NCI-H82 (cell line): ENCODE measurements at places on chromosomes 5 and 9.

DNA sequence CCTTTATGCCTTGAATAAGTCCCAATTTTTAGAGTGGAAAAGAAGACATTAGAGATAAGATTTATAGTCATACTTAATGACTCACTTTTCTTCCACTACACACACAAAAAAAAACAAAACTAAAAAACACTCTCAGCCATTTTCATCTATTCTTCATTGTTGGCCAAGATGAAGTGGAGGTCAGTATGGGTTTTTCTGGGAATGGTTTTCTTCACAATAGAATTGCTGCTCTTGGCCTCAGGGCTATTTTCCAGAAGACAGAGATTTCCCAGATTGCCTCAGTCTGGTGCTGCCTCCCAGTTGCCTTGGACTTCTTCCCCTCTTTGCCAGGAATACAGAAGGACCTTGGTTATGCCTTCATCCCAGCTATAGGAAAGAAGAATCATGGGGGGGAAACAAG lies 463.7 kb downstream of the TMEM232 start:
- DNase-seq: no peak

DNA sequence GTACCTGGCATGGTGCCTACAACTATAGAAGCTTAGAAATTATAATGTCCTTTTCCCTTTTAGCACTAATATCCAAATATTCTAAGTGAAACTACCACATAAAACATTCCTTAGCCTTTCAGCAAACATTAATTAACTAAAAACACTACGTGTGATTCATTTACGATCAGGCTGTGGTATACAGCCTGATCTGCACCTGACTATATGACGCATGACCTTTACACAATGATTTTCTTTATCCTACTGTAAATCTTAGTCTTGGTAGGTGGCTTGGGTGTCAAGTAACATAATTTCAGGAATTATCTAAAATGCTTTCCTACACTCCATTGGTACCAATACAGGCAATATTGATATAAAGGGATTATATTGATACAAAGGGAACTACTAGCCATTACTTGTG lies 686.7 kb downstream of the DTWD2 start:
- no peak for DNase-seq

GRCh38 chr5:125043781-125044391 lies 297.4 kb upstream of the ZNF608 start:
- peak; percentile 5 for DNase-seq

- no peak for DNase-seq
Observed at GRCh38 chr5:22076586-22076985, 776.6 kb downstream of the CDH12 start.

- no peak for DNase-seq
Observed at GRCh38 chr5:119316086-119316485, 39.7 kb upstream of the TNFAIP8 start.

- peak; percentile 39 for DNase-seq
Observed at GRCh38 chr5:132225165-132226032, 2.3 kb downstream of the P4HA2 start.

- no peak for DNase-seq
Observed at GRCh38 chr5:22050931-22051330, 802.2 kb downstream of the CDH12 start.

DNA sequence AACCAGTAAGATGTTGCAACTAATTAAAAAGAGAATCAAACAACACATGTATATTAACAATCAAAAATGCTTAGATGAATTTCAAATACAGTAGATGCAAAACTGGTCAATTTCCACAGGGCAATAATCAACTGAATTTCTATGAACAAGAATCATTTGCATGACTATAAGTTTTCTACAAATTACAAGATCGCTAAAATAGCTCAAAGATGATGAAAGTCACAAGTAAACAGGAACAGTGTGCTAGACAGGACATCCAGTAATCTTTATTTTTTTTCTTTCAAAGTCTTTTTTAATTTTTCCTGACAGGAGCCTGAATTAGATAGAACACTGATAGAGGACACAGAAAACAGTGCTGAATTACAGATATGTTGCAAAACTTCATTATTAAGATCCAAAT lies 608.2 kb upstream of the DAB2 start:
- no peak for DNase-seq

- DNase-seq: no peak
Observed at GRCh38 chr9:78994471-78994870, 577.3 kb upstream of the TLE4 start.

DNA sequence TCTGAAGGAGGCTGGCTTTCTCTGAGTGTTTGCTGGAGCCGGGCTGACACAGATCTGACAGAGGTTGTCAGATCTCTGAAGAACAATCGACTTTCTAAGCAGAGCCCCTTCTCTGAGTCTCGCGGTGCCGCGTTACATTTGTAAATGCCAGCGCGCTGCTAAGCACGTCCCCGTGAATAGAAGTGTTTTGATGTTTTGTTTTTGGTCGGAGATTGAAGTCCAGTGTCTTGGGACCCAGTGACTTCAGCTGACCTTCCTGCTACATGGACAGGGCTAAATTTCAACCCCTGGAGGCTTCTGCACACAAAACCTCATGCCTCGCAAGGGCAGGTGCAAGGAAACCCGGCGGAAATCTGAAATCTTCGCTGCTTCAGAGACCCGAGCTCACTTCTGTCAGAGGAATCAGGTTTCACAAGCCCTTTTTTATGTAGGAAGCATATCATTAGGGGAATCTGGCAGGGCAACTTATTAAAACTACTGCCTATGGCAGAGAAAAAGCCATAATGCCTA lies 27.2 kb downstream of the NEUROG1 start:
- peak; percentile 37 for DNase-seq

DNA sequence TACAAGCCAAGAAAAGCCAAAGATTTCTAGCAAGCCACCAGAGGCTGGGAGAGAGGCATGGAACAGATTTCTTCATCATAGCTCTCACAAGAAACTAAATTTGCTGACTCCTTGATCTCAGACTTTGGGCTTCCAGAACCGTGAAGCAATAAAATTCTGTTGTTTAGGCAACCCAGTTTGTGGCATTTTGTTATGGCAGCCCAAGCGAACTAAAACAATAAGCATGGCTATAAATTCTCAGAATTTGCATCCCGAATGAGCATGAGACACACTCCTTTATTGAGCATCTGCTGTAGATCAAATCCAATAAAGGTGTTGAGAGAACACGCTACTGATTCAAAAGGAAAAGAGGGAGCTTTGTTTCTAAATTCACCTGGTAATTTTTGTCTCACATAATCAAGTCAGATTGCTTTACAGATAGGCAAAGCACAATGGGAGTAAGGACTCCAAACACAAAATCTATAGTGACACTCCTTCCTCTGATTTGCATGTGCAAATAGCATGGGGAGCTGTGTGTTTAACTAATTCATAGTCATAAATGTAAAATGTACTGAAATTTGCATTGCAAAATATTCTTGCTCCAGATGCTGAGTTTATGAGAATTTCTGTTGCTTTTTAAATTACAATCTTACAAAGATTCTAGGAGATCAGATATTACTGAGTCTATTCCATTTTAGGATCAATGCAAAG lies 308.7 kb downstream of the MED10 start:
- DNase-seq: no peak

GRCh38 chr9:20112205-20112783 lies 323.5 kb upstream of the SLC24A2 start:
- DNase-seq: no peak

- DNase-seq: no peak
Observed at GRCh38 chr9:75448281-75448680, 360.0 kb downstream of the OSTF1 start.

GRCh38 chr5:38678076-38678475 lies 121.6 kb upstream of the LIFR start:
- no peak for DNase-seq

DNA sequence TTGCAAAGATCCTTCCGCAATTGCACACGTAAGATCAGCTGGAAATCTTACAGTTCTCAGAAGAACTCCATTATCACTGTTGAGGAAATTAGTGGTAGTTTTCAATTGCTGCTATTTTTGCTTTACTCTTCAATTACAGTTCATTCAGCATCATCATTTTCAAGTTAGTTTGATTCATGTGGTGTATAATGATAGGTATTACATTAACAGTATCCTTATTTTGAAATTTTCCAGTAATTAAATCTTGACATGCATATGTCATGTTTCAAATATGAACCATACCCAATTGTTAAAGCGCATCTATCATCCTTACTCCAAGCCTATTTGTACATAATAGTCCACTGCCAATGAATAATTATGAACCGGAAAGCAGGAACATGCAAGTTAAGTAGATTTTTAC lies 60.3 kb downstream of the NR6A1 start:
- DNase-seq: no peak

DNA sequence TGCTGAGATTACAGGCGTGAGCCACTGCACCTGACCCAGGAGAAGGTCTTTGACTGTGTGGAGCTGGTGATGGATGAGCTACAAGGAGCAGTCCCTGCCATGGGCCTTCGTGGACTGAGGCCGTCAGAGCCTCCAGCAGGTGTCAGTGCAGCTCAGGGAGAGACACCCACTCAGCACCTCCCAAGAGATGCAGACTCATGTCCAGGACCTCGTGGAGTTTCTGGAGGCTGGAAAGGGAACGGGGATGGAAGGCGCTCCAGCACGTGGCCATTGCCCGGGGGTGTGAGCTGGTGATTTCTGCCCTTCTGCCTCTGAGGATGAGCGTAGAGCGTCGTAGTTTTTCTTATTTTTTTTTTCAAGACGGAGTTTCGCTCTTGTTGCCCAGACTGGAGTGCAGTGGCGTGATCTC lies 9.5 kb downstream of the TOR4A start:
- DNase-seq: peak; percentile 88

DNA sequence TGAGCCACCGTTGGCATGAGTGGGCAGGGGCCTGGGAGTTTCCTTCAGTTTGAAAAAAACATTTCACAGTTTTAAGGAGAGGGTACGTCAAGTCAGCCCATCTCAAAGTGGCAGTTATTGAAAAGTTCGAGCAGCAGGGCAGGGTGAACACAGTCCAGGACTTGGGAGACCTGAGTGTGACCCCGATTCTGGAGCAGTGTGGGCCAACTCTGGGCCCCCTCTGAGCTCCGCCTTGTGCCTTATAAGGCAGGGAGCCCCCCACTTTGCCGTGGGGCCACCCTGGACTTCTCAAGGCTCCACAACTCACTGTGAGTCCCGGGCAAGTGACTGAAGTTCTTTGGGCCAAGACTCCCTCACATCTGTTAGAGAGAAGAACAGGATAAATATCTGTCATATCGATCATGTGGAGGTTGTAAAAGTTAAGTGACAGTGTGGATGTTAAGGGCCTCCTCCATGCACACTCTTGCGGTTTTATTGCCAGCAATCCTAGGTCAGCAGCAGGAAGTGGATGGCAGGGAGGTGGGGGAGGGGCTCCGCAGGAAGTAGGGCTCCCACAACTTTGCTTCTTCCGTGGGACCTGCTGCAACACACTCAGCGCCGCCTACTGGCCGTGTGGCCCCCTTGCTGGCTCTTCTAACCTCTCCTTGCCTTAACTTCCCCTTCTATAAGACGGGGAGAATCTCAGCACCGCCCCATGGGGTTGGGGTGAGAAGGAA lies 38.4 kb downstream of the HRH2 start:
- DNase-seq: peak; percentile 80

- DNase-seq: no peak
Observed at GRCh38 chr9:94861589-94862272, 135.2 kb downstream of the AOPEP start.

- no peak for DNase-seq
Observed at GRCh38 chr9:104606152-104606551, 725 bp upstream of the OR13C2 start.

- DNase-seq: peak; percentile 63
Observed at GRCh38 chr9:96203867-96204501, 98.0 kb downstream of the HSD17B3 start.

GRCh38 chr9:27618066-27618465 lies 44.8 kb upstream of the C9orf72 start:
- DNase-seq: no peak

DNA sequence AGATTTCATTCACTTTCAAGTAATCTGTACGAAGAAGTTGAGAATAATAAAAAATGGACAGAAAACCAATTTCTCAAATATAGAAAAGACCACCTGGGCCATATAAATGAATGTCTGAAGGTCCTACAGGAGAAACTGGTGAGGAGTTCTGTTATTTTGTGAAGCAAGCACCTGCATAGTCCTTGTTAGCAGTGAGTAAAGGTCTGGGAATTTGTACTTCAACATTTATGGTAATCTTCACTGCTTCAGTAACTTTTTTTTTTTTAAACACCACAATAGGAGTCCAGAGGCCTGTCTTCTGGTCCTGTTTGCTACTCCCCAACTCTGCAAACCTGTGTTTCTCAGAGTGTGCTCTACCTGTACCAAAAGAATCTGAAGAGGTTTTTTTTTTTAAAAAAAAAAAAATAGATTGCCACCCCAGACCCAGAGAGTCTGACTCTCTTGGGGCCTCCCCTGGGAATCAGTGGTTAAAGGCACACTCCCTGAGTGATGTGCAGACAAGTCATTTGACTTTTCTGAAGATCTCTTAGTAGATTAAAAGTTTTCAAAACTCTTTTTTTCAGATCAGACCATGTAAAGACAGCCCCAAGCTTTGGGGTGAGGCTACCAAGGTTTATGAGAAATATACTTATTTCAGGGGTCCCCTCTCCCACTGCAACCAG lies 55.5 kb downstream of the FAM81B start:
- no peak for DNase-seq

DNA sequence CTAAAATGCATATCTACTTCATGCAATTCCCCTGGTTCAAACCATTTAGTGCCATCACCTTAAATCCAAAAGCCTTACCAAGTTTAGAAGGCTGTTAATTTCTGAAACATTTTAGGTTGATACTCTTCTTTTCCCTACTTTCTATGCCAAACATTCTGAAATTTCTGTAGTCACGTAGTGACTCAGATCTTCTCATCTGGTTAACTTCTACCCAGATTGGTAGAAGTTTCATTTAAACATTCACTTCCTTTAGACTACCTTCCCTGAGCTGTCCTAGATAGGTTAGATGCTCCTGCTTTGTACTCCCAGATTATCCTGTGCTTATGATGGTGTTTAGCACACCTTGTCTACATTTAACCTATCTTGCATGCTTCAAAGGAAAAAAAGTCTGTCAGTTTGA lies 9.9 kb downstream of the RAD50 start:
- no peak for DNase-seq

- no peak for DNase-seq
Observed at GRCh38 chr9:68552700-68553476, 12.2 kb upstream of the TMEM252 start.

DNA sequence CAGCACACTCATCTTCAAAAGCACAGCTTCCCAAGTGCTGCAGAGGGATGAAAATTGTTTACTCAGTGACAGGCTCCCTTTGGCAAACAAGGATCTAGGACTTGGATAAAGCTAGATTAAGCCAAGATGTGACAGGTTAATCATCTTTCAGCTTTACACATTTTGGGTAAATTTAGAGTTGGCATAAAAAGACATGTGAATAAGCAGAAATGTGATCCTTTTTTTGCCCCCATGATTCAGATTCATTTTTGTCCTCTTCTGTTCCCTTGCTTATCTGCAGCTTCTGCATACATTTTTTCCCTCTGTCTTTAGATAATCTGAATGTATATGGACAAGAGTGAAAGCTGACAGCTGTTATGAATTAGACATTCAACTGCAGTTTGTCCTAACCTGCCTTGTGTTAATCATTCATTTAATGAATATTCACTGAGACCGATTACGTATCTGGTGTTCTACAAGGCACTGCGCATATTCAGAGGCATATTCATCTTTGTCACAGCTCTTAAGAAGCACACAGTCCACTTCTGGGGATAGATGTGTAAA lies 19.6 kb downstream of the ADAMTSL1 start:
- peak; percentile 24 for DNase-seq
